ENCODE measurements at places on chromosomes 1 and 21.

DNA sequence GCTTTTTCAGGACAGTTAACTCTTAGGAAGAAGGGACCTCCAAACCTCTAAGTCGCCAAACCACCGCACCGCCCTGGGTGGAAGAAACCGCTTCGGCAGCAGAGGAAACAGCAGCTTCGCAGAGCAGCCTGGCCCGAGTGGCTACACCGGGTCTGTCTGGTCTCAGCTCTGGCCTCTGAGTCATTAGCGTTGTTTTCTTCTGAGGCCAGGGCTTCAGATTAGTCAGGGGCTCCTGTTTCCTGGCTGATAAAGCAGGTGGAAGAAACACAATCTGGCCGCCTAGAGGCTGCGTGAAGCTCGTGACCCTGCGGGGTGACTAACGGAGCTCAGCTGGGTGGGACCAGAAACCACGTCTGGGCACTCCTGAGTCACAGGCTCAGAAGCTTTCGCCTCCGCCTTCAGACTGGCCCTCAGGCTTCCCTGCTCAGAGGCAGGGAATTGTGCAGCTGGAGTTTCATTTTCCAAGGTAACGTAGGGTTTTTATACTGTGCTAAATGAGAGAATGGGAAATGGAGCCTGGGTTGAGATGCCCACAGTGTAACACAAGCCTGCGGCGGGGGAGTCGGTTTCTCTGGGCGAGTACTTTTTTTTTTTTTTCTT, 44.9 kb downstream of the CHAF1B start:
- no peak for DNase-seq

DNA sequence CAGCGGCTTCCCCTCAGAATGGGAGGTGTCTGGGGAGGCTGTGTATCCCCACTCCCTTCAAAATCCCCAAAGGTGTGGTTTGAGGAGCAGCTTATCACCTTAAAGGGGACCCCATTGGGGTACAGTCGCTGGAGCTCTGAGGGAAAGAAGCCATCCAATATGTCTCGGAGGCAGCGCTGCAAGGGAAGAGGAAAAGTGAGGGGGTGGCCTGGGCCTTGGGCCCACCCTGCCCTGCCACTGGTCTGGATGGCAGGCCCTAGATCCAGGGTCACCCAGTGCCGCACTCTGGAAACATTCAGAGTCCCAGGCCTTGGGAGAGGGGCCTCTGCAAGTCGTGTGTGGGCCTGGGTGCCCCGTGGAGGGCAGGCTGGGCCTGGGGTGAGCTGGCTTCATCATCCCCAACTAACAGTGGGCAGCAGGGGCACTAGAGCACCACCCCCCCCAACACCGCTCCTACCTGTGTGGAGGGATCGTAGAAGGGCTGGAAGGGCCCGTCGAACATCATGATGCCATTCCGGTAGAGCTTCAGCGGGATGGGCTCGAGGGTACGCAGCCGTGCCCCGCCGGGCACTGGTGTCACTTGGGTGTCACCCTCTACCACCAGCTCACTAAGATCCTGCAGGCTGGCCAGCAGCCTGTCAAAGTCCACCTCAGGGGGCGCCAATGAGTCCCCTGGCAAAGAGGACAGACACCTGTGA, 5.6 kb downstream of the SH3BGRL3 start:
- DNase-seq, result no peak

DNA sequence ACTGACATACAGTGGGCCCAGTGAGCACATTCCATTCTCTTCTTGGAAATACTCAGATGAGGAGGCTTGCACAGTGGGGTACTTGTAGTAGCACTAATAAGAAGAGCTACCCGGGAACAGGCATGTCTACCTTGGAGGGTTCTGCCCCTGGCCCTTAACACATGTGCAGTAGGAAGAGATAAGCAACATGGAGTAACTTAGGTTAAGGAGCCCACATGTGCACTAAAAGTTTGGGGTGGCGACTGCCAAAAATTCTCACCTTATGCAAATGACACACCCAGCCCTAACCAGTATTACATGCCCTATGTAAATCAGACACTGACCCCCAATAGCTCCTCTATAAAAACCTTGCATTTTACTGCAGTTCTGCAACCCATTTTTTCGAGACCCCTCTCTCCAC, 1313.3 kb downstream of the KCNT2 start:
- no peak for DNase-seq

- no peak for DNase-seq
These were observed 69.9 kb upstream of the COG2 start for GRCh38 chr1:230572121-230573105.

GRCh38 chr1:235047331-235047871, 81.2 kb downstream of the TOMM20 start:
- DNase-seq, result no peak

DNA sequence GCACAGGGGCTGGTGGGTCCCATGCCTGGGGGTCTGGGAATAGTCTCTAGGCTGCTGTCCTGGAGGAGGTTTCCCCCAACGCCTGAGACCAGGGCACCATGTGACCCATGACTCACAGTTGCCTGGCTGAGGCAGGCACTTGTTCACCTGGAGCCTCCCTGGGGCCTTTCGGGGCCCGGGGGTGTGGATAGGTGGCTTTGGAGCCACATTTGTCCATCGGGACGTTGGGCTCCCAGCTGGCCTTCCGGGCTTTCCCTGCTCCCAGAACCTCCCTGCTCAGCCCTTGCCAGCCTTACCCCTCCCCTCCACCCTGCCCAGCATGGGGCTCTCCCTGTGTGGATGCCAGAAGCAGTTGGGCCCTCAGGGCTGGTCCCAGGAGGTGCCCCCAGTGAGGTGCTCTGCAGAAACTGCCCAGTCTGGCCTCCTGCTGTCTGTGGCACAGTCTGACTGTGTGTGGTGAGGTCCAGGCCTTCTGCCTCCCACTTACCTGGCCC, 14.2 kb downstream of the COL6A1 start:
- DNase-seq, result no peak

GRCh38 chr1:184061396-184062003, 10.0 kb downstream of the TSEN15 start:
- no peak for DNase-seq

- no peak for DNase-seq
These were observed 48.0 kb upstream of the NEK7 start for GRCh38 chr1:198108636-198109370.

GRCh38 chr1:12016182-12016581, 3.1 kb upstream of the MIIP start:
- no peak for DNase-seq

- DNase-seq, result no peak
These were observed 35.9 kb upstream of the GALNT2 start for GRCh38 chr1:230031131-230031530.

Data from NCI-H1105 (cell line).